Erythroblast (primary cell): ENCODE measurements at places on chromosomes 1 and 21.

DNA sequence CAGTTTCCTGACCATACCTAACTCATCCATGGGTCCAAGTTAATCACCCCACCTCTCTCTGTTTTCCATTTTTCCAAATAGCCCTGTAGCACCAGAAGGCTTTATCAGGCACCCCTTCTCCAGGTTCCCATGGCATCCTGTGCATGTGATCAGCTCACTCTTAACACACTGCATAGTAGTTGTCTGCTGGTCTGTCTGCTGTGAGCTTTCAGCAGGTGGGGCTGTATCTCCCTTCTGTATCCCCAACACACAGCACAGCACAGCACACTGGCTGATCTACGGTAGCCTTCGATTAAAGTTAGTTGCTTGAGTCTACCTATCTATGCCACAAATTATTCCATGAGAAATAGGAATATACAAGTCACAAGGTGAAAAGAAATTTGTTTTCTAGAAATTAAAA, 54.3 kb upstream of the C1orf198 start:
- peak; percentile 74 for DNase-seq

GRCh38 chr21:34035619-34036354, 37.6 kb upstream of the MRPS6 start:
- DNase-seq: no peak

DNA sequence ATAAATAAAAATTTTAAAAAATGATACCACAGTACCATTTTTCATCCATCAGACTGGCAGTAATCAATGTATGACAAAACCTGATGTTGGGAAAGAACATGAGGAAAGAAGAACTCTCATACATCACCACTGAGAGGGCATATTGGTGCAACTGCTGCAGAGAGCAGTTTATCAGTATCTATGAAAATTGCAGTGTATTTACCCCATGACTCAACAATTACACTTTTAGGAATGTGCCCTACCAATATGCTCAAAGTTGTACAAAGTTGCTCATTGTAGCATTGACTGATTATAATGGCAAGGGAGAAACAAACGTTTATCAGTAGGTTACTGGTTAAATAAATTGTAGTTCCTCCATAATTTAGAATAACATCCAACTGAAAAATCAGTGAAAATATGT, 36.7 kb downstream of the CATSPERE start:
- no peak for DNase-seq

DNA sequence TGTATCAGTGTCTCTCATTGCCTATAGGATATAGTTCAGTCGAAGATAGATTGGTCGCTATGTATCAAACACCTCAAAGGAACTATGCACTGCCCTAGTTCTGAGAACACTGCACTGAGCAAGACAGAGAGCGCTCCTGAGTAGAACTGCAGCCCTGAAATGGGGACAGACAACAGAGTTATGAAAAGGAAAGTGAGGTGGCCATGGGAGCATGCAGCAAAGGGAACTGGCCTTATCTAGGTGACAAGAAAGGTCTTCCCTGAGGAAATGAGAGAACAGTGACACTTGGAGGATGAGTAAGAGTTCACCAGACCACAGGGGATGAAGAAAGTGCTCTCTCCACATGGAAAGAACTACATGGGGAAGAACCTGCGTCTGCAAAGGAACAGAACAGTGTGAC, 7.5 kb upstream of the G0S2 start:
- DNase-seq: no peak

- no peak for DNase-seq
These were observed 29.0 kb downstream of the NFIA start for GRCh38 chr1:61111084-61112004.

- no peak for DNase-seq
These were observed 385.9 kb downstream of the CAMTA1 start for GRCh38 chr1:7171168-7171567.

GRCh38 chr1:85894651-85895050, 186.4 kb upstream of the ZNHIT6 start:
- peak; percentile 15 for DNase-seq

DNA sequence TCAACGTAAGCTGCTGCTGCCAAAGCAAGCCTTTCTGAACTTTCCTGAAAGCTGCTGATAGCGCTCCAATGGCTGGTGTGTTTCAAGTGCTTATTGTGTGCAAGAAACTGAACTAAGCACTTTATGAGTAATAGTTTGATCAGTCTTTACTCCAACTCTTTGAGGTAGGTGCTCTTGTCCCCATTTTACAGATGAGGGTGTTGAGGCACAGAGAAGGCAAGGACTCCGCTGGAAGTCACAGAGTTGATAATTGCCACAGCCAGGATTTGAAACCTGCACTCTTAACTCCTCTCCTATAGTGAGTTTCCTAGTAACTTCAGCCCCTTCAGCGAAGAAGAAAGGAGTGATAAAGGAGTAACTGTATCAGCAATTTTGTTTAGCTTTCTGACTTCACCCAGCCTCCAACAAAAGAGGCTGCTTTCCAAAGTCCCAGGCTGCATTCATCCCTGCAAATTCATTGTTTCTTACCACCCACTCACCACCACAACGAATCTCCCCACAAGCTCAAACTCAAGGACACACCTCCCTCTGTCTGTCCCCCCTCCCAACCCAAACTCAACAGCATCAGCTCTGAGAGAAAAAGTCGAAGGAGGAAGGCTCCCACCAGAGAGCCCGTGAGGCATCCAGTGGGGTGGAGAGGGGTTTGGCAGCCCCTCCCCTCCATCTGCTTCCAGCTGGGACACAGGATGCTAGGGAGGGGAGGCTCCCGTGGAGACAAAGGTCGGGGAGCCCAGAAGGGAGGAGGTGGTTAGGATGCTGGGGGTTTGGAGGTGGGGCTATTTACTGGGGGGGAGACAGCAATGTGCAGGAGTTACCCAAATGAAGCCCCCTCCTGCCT, 139.6 kb downstream of the NAV1 start:
- no peak for DNase-seq

- no peak for DNase-seq
These were observed 99.1 kb downstream of the DNM3 start for GRCh38 chr1:171940368-171940767.

DNA sequence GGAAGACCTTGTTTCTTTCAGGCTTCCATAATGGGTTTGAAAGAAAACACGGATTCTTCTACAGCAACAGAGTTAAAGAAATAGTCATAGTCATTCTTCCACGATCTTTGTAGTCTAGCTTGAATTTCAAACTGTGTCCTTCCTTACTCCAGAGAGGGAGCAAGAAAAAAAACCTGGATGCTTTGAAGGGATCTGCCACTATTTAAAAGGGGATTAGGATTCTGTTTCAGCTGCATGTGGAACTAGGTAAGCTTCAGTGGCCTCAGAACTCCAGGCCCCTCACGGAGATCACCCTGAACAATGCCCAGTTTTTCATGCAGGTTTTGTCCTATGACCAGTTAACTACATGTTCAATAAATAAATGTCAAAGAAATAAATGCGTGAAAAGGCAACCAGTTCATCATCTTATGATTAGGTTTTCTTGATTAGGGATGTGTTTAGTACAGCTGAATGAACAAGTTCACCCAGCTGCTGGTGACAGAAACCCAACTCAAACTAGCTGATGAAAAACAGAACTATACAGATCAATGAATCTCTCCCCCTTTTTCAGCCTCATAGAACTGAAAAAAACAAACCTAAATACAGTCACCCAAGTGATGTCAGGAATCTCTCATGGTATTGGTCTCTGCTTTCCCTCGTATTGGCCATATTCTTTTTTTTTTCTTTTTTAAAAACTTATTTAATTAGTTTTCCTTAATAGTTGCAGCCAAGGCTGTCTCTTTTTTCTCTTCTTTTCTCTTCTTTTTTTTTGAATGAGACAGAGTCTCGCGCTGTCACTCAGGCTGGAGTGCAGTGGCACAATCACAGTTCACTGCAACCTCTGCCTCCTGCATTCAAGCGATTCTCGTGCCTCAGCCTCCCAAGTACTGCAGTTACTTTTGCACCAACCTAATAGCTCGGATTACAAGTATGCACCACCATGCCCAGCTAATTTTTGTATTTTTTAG, 14.6 kb upstream of the MPZL1 start:
- no peak for DNase-seq

- peak; percentile 6 for DNase-seq
These were observed 55.1 kb downstream of the HFM1 start for GRCh38 chr1:91349524-91349923.

DNA sequence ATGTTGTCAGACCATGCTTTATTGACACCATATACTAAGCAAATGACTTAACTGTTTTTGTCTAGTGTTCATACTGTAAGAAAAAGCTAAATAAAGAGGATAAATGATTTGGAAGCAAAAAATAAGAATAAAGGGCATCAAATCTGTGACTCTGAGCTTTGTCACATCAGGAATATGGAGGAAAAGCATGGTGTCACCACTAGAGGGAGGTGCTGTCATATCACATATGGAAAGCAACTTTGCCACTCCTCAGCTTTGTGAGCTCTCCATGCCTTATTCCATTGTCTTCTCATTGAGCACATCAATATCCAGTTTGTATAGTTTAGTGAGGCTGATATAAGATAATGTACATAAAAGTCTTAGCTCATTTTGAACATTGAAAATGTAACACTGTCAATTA, 20.8 kb upstream of the GBP1 start:
- peak; percentile 64 for DNase-seq

GRCh38 chr1:30965924-30966599, 57.5 kb upstream of the SDC3 start:
- no peak for DNase-seq

DNA sequence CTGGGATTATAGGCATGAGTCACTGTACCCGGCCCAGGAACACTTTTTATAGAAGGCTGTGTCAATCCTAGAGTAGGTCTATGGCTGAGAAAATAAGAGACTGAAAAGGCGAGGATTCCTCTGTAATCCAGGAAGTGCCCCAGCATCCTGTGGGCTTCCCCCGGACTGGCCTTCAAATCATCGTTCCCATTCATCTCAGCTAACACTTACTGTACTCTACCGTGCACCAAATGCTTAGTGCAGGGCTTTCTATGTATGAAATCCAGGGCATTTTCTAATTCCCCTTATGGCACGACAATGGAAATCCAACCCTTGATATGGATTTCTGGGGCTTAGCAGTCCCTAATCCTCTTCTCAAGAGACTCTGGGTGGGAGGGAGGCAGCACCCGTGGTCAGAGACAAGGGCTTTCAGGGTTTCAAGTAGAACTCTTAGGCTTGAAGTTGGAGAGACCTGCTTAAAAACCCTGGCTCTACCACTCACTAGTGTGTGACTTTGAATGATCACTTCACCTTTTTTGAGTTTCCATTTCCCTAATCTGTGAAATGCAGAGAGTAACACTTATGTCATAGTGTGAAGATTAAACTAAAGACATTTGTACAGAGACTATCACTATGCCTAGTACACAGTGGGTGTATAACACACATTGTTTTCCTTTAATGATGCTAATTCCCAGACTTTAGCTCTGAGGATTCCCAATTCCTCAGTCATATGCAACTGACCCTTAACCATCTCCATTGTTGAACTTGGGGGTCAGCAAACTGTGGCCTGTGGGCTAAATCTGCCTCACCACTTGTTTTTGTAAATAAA, 20.3 kb downstream of the MECR start:
- DNase-seq: no peak
